ENCODE measurements at places on chromosomes 2 and 18. TPM values are rescaled to one million over a fixed set of nuclear protein-coding genes. Genes with fewer than 3 reads are reported as not detected.
A peak's percentile ranks its signal among the peaks of the same experiment; 100 is the strongest.

Gene TMEM198
- polyA plus RNA-seq: 2.2 TPM

Gene DCC
- 0.31 TPM for polyA plus RNA-seq

Gene XIRP2
- 0.01 TPM for polyA plus RNA-seq

Gene TMEM200C
- polyA plus RNA-seq: 2.5 TPM

Gene NGEF
- polyA plus RNA-seq: 0.52 TPM

Gene PDE1A
- polyA plus RNA-seq: 0.26 TPM

Gene COL4A3
- not detected for polyA plus RNA-seq

Gene CRYGC
- not detected for polyA plus RNA-seq

Gene POTEE
- polyA plus RNA-seq: 0.02 TPM

DNA sequence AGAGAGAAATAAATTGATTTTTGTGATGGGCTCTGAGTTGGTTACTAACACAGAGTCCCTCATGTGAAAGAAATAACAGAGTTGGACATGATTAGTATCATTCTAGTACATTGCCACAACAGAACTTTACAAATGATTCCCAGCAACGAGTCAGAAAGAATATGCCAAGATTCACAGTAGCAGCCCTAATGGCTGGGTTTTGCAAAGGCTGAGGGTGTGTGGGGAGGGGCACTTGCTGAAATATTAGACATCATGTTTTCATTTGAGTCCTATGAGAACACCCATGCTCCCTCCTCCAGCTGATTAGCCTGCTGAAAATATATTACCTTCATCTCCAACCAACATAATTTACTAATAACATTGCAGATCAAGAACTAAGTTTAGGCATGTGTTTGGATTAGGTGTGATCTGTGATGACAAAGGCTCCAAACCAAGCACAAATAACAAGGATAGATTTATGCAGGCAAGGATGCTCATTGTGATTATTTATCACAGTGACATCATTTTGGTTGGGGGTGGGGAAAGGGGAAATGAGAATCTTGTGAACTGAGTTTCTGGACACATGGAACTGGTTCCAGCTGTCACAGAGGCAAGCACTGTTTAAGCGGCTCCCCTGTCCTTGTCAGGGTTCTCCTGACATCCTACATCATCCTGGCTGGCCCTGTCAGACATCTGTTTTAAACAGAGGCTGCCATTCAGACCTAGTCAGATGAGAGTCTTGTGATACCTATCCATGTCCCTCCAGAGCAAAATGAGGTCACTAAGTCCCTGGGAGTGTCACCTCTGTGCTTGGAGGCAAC, 205.8 kb upstream of the NCKAP5 start:
- H3K27ac ChIP-seq: no peak overlapping the region
- no peak overlapping the region for H3K4me3 ChIP-seq
- no peaks in the 10 kb centered on the region for H3K27me3 ChIP-seq
- no peaks in the 10 kb centered on the region for H3K36me3 ChIP-seq
- peaks cover 4% of the 10 kb centered on the region for H3K4me1 ChIP-seq

DNA sequence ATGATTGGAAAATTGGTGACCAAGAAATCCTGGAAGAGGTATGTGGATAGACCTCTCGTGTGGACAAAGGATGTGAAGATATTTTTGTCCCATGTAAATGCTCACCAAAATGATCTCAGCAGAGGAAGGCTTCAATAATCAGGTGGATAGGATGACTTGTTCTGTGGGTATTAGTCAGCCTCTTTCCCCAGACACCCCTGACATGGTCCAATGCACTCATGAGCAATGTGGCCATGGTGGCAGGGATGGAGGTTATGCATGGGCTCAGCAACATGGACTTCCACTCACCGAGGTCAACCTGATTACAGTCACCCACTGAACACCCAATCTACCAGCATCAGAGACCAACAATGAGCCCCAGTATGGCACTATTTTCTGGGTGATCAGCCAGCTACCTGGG, 20.2 kb downstream of the CHRNA1 start:
- H3K27ac ChIP-seq: no peak overlapping the region
- H3K36me3 ChIP-seq: no peaks in the 10 kb centered on the region
- H3K27me3 ChIP-seq: peaks cover 13% of the 10 kb centered on the region
- no peak overlapping the region for H3K4me3 ChIP-seq

GRCh38 chr18:9824952-9825371, 60.8 kb upstream of the TXNDC2 start:
- no peaks in the 10 kb centered on the region for H3K36me3 ChIP-seq
- H3K27me3 ChIP-seq: no peaks in the 10 kb centered on the region
- H3K27ac ChIP-seq: peak overlapping the region; percentile 69
- no peak overlapping the region for H3K4me3 ChIP-seq
- no peak for DNase-seq

DNA sequence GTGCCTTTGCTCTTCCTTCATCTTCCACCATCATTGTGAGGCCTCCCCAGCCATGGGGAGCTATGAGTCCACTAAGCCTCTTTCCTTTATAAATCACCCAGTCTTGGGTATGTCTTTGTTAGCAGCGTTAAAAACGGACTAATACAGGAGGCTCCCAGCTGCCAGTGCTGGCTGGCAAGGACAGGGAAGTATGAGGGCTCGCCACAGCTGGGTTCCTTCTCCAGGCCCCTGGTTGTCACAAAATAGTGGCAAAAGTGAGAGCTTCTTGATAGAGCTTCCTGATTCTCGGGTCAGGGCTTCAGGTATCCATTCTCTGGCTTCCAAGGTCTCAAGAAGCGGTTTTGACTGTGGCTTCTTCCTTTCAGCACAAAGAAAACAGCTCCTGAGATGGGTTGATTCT, 85.0 kb downstream of the ZNF516 start:
- peaks cover 14% of the 10 kb centered on the region for H3K36me3 ChIP-seq
- H3K4me1 ChIP-seq: peaks cover 5% of the 10 kb centered on the region
- H3K27me3 ChIP-seq: no peaks in the 10 kb centered on the region
- H3K27ac ChIP-seq: no peak overlapping the region

- no peaks in the 10 kb centered on the region for H3K27me3 ChIP-seq
- no peaks in the 10 kb centered on the region for H3K36me3 ChIP-seq
- H3K4me3 ChIP-seq: no peak overlapping the region
- peaks cover 7% of the 10 kb centered on the region for H3K4me1 ChIP-seq
- no peak overlapping the region for H3K27ac ChIP-seq
- DNase-seq: no peak
Measured at GRCh38 chr2:111618226-111618977, 265.6 kb downstream of the ANAPC1 start.

DNA sequence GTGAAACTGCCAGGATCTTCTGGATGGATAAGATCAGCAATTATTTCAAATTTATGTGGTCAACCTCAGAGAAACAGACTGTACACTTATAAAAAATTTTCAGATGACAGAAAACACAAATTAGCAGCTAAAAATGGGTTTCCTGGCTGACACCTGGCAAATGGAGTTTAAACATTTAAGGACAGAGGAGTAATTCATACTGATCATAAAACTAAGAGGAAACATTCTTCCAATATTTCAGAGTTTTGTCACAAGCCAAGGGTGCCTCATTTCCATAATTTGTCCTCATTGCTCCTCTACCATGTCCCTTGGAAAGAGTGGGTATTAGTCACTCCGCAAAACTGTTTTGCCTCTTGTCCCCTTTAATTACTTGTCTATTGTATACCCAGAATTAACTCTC, 70.2 kb downstream of the TMEFF2 start:
- no peak for DNase-seq
- H3K27ac ChIP-seq: no peak overlapping the region
- peaks cover 2% of the 10 kb centered on the region for H3K4me1 ChIP-seq
- no peaks in the 10 kb centered on the region for H3K27me3 ChIP-seq
- H3K4me3 ChIP-seq: no peak overlapping the region

DNA sequence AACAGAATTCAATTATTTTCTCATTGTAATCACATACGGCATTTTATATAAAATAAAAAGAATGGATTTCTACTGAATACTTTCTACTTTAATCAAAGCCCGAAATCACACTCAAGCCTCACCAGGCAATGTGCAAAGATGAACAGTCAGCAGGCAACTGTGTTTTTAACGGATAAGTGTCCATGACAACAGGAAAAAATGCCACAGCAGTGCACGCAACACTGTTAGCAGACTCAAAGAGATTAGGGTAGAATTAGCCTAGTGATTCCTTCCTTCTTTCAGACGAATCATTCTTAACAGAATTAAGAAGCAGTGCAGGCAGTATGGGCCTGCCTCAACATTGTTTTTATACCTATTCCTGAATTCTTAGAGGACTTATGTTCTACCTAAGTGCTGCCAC, 135.6 kb downstream of the CDH2 start:
- no peaks in the 10 kb centered on the region for H3K27me3 ChIP-seq
- peaks cover 10% of the 10 kb centered on the region for H3K4me1 ChIP-seq
- peak; percentile 53 for DNase-seq
- no peak overlapping the region for H3K27ac ChIP-seq
- no peak overlapping the region for H3K4me3 ChIP-seq

- no peak overlapping the region for H3K4me3 ChIP-seq
- no peaks in the 10 kb centered on the region for H3K36me3 ChIP-seq
Measured at GRCh38 chr2:2464643-2465042, 133.6 kb upstream of the MYT1L start.

GRCh38 chr2:120854766-120855530, 119.3 kb downstream of the GLI2 start:
- H3K4me3 ChIP-seq: no peak overlapping the region
- H3K27me3 ChIP-seq: no peaks in the 10 kb centered on the region
- no peak overlapping the region for H3K27ac ChIP-seq
- peaks cover 2% of the 10 kb centered on the region for H3K36me3 ChIP-seq
- H3K4me1 ChIP-seq: peaks cover 26% of the 10 kb centered on the region

- no peaks in the 10 kb centered on the region for H3K27me3 ChIP-seq
- peaks cover 1% of the 10 kb centered on the region for H3K4me1 ChIP-seq
- peak; percentile 82 for DNase-seq
- H3K36me3 ChIP-seq: no peaks in the 10 kb centered on the region
Measured at GRCh38 chr2:52390651-52391050, 1358.7 kb upstream of the NRXN1 start.

DNA sequence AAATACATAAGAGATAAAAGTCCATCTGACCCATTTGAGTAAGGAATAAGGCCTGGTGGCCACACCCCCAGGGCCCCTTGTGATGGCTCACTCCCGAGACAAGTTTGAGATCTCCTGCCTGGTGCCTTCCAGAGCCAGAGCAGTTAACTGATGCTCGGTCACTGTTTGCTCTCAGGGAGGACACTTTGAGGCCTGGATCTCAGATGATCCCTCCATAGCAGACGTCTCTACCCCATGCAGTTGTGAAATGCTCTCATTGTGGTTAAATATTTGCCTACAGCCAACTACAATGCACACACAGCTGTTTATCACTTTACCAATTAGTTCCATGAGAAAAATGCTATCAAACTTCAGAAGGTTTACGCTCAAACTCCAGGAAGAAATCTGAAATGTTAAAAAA, 12.3 kb downstream of the GYPC start:
- DNase-seq: no peak
- H3K4me3 ChIP-seq: no peak overlapping the region
- peaks cover 14% of the 10 kb centered on the region for H3K36me3 ChIP-seq
- no peaks in the 10 kb centered on the region for H3K27me3 ChIP-seq
- no peak overlapping the region for H3K27ac ChIP-seq

GRCh38 chr18:11388755-11389680, 220.4 kb upstream of the SLC35G4 start:
- no peak overlapping the region for H3K4me3 ChIP-seq
- no peak overlapping the region for H3K27ac ChIP-seq
- H3K36me3 ChIP-seq: no peaks in the 10 kb centered on the region
- DNase-seq: no peak

DNA sequence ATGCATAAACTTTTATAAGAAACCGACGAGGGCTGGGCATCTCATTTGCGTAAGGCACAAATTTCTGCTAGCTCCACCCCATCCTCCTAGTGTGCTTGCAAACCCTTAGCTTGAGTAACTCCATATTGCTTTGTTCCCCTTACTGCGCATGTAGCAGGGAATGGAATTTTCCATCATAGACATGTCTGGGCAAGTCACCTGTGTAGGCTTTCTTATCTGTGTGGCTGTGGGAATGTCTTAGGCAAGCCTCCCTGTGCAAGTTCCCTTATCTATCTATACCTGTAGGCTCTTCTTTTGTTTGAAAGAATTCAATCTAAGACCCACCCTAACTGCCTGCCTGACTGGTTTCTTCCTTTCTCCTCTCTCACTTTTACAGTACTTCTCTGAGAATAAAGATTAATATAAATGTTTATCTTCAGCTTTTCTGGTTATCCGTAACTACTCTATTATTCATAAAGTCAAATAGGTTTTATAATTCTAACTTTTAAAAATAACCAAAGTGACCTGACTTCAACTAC, 217.6 kb upstream of the FIGN start:
- no peak overlapping the region for H3K4me3 ChIP-seq
- no peaks in the 10 kb centered on the region for H3K4me1 ChIP-seq
- no peaks in the 10 kb centered on the region for H3K36me3 ChIP-seq
- no peak overlapping the region for H3K27ac ChIP-seq
- DNase-seq: no peak

DNA sequence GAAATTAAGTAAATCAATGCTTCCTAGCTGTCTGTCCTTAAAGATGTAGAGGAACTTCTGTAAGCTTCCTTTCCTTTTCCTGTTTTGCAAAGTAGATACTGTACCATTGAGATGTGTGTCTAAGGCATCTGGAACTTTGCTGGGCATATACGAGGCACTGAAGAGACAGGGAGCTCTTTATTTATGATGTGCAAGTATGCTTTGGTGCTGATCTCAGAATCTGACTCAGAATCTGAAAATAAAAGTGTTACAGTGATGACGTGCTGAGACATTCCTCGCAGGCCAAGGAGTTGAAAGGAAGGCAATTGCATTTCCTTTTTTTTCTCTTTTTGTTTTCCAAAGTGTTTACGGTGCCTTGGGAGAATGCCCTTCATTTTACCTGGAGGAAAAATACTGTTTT, 230.9 kb upstream of the RGPD4 start:
- no peak overlapping the region for H3K4me3 ChIP-seq
- no peaks in the 10 kb centered on the region for H3K36me3 ChIP-seq
- peak overlapping the region; percentile 56 for H3K27ac ChIP-seq
- peak; percentile 84 for DNase-seq

- no peaks in the 10 kb centered on the region for H3K4me1 ChIP-seq
- H3K27me3 ChIP-seq: peaks cover 14% of the 10 kb centered on the region
- no peaks in the 10 kb centered on the region for H3K36me3 ChIP-seq
- H3K4me3 ChIP-seq: no peak overlapping the region
Measured at GRCh38 chr2:234521536-234521935, 24.7 kb upstream of the ARL4C start.

DNA sequence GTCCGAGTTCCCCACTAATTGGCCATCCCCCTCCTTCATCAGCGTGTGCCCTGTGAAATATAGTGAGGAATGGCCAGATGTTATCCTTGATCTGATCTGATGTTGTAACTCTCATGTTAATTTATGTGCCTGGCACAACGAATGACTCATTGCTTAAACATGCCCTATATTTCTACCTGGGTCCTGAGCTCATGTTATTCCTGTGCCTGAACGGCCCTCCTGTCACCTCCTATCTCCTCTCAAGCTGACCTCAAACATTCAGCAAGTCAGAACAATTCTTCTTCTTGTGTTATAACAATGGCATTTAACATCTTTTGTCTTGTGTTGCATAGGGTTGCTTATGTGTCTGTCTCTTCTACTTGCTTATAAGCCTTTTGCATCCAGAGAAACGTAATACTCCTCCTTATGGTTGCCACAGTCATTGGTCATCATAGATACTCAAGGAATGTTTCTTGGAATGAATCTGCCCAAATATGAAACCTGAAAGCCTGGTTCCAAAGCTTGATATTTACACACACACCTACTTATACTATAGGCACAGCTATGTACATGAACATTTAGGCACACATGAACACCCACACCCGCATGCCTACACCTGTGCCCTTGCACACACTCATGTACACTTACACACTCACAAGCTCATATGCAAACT, 80.2 kb upstream of the PHLPP1 start:
- no peak for DNase-seq
- no peak overlapping the region for H3K27ac ChIP-seq
- H3K4me1 ChIP-seq: no peaks in the 10 kb centered on the region

GRCh38 chr18:57782049-57782448, 21.1 kb downstream of the ATP8B1 start:
- H3K4me3 ChIP-seq: no peak overlapping the region
- no peaks in the 10 kb centered on the region for H3K36me3 ChIP-seq
- no peak for DNase-seq
- H3K4me1 ChIP-seq: peaks cover 14% of the 10 kb centered on the region
- peak overlapping the region; percentile 54 for H3K27ac ChIP-seq
